ENCODE measurements at places on chromosomes 2 and 18.

DNA sequence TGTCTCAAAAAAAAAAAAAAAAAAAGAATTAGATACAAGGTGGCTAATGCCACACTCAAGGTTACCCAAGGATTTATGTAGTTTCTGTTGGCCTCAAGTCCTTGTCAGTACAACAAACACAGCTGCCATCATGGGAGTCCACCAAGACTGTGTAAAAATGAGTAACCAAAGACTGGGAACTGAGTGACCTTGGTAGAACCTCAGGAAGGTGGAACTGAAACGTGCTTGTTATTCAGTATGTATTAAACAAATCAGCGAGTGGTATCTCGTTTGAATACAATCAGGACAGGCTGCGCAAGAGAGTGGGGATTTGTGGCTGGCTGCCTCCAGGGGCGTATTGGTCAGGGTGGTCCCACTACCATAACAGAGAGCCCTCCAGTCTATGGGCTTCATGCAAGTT, 1.6 kb upstream of the SFTPB start:
- no peak for DNase-seq

DNA sequence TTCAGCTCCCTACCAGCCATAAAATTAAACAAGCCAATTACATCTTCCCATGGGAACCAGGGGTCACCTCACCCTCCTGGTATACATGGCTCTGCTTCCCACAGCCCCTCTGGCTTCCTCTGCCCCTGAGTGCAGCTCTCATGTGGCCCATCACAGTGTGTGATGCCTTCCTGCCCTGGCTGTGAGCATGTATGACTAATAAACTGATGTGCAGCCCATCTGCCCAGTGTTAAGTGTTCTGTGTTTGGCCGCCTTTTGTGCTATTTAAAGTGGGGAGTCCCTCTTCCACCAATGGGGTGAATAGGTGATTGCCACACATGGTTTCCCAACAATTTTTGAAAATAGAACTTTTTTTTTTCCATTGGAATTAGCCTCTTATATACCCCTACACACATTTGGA, 87.7 kb upstream of the PIEZO2 start:
- no peak for DNase-seq

DNA sequence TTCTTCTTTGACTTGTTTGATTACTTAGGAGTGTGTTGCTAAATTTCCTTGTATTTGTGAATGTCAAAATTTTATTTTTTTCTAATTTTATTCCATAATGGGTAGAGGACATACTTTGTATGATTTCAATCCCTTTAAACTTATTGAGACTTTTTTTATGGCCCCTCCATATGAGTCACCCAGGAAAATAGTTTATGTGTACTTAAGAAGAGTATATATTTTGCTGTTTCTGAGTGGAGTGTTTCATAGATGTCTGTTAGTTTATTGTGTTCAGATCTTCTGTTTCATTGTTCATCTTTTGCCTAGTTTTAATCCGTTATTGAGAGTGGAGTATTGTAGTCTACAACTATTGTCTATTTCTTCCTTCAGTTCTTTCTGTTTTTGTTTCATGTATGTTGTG, 81.9 kb downstream of the EPB41L5 start:
- no peak for DNase-seq

DNA sequence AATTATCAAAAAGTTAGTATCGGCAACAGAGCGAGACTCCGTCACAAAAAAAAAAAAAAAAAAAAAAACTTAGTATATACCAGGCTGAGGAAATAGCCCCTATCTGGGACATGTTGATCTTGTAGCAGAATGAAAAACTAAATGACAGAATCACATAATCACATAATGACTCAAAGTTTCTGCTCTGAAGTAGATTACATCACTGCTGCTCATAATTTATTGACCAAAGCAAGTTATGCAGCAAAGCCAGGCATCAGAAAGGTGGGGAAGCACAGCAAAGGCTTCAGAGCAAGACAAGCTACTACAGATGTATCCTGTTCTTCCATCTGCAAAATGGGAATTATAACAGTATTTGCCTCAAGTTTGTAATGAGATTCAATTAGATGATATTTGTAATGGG, 68.1 kb downstream of the BOD1L2 start:
- no peak for DNase-seq

- DNase-seq: no peak
Measured at GRCh38 chr2:158730621-158731140, 64.4 kb upstream of the DAPL1 start.

DNA sequence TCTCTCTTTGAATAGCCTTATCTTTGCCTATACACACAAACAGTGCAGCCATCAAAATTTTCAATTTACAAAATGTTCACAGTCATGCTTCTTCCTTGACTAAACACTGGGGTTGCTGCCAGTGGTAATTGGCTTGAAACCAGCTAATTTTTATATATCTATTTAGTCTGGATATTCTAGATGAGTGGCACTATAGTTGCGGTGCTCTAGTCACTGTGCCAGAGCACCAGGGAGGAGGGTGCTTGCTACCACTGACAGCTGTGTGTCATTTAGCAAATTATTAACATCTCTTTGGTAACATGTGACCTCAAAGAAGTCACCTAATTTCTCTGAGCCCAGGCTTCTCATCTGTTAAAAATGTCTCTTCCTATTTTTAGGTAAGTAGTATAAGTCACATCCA, 130.4 kb downstream of the MEIS1 start:
- no peak for DNase-seq

DNA sequence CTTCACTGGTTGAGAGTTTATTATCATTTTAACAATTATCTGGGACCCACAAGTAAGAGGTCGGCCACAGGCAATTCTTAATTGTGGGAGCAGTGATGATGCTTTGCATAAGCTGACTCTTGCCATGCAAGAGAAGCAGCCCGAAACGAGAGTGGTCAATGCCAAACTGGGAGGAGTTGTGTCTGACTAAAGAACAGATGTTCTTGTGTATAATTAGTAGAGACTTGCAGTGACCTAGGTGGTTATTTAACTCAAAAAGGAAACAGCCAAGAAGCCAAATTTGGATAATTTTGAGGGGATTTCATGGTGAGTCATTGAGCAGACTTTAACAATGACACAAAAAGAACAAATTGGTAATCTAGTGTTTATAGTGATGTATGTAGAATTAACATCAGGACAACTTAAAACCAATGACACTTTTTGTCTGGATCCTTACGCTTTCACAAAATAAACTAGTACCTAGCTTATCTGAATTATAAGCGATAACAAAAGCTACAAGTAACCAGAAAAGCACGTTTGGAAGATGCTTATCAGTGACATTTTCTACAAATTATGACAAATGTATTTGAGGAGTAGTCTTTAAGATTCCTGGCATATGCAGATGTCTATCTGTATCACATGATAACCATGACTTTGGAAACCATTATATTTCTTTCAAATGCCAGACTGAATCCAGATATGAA, 184.7 kb upstream of the DLGAP1 start:
- no peak for DNase-seq

GRCh38 chr2:176636401-176636800, 367.2 kb downstream of the MTX2 start:
- no peak for DNase-seq

- no peak for DNase-seq
Measured at GRCh38 chr2:27118525-27119329, at the start of gene CGREF1. TSS of gene CGREF1 (minus strand) at chr2:27119128. CDS start at chr2:27104366, 14,762 bp downstream.

DNA sequence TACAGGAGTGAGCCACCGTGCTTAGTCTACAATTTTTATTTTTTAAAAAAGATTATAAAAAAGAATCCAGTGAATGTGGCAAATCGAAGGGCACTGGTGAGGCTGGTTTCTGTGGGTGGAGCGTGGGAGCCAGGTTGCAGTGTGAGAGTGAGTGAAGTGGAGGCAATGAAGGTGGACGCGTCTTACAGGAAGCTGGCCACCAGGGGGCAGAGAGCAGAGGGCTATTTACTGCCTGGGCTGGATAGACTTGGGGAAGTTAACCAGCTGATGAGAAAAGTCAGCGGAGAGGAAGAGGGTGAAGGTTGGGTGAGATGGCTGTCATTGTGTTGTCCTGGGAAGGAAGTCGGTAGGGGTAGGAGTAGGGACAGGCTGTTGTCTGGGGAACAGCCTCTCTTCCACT, 6.8 kb downstream of the SCTR start:
- peak; percentile 49 for DNase-seq

DNA sequence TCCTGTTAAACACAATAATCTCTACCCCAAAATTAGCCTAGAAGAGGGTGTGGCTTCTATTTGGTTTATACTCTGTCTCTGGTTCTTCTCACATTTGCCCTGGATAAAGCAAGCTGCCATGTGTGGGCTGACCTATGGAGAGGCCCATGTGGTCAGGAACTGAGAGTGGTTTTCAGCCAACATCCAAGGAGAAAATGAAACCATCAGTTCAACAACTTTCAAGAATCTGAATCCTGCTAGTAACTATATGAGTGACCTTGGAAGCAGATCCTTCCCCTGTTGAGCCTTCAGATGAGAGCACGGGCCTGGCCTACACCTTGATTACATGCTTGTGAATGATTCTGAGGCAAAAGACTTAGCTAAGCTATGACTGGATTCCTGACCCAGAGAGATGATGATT, 11.5 kb upstream of the TRIB2 start:
- DNase-seq: no peak

DNA sequence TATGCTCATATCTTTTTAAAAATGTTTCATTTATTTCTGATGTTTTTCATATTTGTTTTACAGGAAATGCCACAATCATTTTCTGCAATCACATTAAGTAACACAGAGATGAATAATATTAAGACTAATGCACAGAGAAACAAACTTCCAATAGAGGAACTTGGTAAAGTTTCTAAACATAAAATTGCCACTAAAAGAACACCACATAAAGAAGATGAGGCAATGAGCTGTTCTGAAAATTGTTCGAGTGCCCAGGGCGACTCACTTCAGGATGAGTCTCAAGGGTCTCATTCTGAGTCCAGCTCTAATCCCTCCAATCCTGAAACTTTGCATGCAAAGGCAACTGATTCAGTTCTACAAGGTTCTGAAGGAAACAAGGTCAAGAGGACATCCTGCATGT, 70.4 kb downstream of the APLF start:
- DNase-seq: no peak

- DNase-seq: no peak
Measured at GRCh38 chr2:119366161-119366648, 429 bp downstream of the C2orf76 start.

DNA sequence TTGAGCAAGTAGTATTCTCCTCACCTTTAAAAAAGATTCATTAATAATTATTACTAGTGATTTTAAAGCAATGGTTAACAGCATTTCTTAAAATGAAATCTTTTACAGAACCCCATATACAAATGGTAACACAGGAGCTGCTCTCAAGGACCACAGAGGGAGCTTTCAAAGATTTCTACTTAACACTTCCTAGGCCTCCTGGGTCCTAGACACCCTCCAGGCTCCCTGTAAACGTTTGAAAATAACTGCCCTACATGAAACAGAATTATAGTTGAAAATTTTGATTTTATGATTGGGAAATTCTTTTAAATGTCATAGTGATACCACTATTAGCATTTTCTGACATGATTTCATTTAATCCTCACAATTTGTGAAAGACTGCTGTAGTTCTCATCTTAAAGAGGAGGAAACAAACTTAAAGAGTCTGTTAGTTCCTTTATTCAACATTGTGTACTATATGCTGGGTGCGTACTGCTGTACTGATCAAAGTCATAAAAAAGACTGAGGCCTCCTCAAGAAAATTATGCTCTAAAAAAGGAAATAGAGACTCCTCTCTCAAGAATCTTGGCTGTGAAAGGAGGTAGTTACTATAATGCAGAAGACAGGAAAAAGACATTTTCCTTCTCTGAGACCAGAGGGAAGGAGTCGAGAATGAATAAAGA, 10.6 kb downstream of the CUL3 start:
- DNase-seq: no peak

- DNase-seq: no peak
Measured at GRCh38 chr2:157421331-157421944, 22.5 kb downstream of the CYTIP start.

DNA sequence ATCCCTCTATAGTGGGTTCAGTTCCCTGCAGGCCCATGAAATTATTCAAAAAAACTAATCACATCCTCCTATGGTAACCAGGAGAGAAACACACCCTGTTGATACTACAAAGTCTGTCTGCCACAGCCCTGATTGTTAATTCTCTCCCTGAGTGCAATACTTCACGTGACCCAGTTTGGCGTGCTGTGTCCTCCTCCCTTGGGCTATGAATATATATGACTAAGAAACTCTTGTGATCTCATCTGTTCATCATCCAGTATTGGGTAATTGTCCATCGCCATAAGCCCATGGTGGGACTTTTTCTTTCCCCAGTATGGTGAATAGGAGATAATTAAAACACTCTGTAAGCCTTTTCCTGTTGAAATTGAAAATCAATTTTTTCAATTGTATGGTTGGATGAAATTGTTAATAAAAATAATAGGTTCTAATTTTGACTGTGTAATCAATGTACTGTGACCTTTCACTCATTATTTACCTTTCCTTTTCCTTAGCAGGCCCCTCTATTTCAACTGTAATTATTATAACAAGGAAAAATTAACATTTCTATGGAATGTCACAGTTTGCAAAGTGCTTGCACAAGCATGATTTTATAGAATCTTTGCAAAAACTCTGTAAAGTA, 1822.6 kb downstream of the SUCLG1 start:
- no peak for DNase-seq

DNA sequence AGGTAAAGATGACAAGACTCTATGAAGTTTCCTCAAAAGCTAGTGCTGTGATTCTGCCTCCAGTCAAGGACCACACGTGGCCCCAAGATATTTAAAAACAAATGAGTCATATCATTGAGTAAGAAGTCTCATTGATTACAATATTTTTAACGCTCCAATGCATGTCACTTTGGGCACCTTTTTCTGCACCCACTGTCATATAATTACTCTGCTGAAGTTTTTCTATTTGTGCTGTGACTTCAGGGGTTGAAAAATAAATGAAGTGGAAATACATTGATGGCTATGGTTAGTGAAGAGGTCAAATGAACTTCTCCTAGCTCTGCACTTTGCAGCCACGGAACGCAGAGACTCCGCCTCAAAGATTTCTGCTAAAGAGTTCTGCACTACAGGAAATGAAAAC, 344.3 kb upstream of the KYNU start:
- no peak for DNase-seq

DNA sequence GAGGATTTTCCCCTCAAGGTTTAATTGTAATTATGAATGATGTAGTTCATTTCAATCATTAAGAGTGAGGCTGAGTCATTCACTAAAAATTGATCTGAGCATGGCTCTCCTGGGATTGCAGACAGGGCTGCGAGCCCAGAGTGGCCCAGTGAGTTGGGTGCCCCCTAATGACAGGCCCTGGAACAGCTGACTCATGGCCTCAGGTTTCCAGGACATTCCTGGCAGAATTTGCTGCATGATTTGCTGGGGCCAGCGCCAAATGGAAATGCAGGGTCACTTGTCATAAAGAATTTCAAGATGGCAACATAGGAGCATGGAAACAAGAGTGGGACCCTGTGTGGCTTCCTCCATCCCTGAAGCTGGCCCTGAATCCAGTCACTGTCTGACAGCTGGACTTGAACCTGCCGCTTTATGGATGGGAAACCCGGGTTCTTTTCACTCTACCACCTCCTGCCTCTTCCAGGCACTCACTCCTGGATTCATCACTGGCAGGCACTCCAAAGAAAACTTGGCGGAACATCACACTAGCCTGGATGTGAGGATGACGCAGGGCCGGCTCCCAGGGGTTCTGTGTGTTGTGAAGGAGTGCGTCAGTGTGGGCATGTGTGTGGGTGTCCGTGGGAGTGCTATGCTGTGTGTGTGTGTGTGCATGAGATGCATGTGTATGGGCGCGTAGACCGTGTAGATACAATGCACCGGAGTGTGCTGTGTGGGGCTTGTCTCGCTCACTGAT, 15.2 kb downstream of the OTOF start:
- DNase-seq: peak; percentile 71
